Activated CD4-positive, alpha-beta T cell treated with anti-CD3 and anti-CD28 coated beads, Interleukin-2, amount 50 U/mL, for 48 hours (primary cell): ENCODE measurements at places on chromosomes 3 and 15.

DNA sequence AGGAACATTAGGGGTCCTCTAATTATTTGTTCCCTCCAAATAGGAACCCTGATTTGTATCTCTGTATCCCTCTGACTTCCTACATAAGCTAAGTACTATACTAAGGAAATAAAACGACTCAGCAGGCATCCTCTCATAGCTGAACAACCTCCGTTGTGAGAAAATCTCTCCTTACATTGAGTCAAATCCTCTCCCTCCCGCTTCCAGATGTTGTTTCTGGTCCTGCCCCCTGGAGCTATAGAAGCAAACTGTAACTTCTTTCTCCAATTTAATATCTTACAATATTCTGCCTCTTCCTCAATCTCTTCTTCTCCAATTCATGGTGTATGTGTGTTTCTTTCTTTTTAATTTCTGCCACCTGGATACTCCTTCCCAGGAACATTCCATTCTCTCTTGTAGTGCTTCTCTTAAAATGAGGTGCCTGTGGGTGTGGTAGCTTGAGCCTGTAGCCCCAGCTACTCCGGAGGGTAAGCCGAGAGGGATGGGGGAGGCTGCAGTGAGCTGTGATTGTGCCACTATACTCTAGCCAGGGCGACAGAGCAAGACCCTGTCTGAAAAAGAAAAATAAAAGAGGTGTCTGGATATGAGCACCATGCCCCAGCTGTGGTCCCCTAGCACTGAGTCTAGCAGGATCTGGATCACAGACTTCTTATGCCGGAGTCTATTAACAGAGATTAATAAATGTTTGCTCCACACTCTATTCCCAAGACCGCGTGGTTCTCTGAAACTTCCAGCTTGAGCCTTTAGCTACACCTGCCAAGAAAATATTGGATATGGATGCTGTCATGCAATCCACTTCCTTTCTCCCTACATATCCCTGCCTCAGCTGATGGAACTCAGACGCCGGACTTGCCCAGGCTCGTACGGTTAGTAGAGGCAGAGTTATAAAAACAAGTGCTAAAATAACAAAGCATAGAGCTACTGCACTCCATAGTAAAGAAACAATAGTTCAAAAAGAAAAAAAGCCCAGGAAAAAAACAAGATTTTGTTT lies 42.9 kb upstream of the NEO1 start:
- DNase-seq = no peak

DNA sequence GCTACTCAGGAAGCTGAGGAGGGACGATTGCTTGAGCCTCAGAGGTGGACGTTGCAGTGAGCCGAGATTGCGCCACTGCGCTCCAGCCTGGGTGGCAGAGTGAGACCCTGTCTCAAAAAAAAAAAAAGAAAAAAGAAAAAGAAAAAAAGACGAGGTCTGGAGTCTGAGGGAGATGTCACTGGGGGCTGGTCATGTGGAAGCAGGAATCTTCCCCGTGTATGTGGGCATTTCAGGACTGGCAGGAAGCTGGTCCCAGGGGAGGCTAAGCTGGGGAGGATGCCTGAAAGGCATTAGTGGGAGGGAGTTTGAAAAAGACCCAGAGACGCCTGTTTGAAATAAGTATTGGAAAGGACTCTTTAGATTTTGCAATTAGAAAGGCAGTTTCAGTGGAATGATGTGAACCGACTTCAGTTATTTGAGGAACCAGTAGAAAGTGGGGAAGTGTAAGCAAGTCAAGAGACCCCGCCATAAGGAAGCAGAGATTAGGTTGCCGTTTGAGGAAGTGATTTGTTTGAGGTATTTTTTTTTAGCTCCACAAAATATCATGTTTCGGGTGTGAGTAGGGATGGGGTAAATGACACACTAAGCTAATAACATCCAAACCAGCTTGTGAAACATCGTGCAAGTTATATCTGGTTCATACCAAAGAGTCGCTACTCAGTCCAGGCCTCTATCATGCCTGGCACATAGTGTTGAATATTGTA lies 55.5 kb downstream of the ST6GAL1 start:
- DNase-seq = no peak

GRCh38 chr3:4750306-4750968 lies 228.8 kb upstream of the BHLHE40 start:
- DNase-seq = no peak

DNA sequence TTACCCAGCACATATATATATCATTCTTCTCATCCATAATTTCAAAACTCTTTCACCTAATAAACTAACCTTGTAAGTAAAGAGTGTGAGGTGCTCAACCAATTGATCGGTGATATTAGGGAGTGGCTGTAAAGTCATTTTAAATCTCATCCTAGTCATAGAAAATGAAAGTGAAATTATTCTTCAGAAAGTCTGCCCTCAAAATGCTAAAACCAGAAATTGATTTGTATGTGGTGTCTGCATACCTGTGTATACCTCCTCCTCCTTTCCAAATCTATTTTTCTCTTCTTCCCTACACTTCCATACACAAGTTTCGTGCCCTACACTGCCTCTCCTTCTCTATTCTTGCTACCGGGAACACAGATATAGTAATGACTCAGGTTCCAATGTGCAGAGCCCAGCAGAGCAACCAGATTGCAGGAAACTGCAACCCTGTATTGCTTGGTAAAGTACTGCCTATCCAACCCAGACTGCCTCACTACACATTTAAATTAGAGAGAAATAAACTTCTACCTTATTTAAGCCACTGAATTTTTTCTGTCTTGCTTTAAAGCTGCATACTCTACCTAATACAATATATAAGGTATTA lies 7.4 kb upstream of the TBC1D5 start:
- no peak for DNase-seq

GRCh38 chr3:136664771-136665170 lies 87.4 kb downstream of the STAG1 start:
- DNase-seq = no peak

DNA sequence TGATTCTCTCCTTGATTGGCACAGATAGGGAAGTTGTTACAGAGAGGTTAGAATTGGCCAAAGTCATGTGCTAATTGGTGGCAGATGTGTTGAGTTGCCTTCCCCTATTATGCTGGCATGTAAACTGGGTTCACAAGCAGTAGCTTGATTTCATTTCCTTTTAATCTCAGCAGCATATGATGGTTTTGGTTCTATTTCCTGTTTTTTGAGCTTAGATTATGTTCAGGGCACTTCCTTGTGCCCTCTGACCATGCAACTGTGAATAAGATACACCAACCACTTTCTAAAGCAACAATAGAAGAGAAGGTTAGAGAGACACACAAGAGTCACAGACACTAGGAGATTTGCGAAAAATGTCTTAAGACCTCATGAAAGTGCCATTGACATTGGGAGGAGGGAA lies 16.5 kb downstream of the HPS3 start:
- DNase-seq = no peak

DNA sequence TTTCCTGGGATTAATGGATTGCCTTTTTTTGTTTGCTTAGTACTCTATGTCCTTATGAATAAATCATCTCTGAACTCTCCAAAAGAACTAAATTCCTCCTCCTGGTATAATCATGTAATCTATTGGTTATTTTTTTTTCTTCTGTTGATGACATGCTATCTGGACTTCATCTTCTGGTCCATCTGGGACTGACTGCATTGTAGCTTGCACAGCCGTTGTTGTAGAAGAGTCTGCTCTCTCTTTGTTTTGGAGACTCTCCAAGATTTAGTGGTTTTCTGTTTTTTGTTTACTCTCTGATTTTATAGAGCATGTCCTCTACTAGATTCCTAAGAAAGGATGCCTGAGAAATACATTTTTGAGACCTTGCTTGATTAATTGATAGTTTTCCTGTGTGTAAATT lies 19.1 kb downstream of the IREB2 start:
- DNase-seq = no peak

DNA sequence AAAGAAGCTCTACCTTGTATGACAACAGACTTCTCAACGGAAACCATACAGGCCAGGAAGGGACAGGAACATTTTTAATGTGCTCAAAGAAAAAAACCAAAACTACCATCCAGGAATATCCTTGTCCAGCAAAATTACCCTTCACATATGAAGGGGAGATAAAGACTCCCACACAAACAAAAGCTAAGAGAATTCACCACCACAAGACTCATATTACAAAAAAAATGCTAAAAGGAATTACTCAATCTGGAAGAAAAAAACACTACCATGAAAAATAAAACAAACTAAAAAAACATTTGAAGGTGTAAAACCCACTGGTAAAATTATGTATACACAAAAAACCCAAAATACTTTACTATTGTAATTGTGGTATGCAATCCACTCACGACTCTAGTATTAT lies 57.2 kb downstream of the DLG1 start:
- no peak for DNase-seq

DNA sequence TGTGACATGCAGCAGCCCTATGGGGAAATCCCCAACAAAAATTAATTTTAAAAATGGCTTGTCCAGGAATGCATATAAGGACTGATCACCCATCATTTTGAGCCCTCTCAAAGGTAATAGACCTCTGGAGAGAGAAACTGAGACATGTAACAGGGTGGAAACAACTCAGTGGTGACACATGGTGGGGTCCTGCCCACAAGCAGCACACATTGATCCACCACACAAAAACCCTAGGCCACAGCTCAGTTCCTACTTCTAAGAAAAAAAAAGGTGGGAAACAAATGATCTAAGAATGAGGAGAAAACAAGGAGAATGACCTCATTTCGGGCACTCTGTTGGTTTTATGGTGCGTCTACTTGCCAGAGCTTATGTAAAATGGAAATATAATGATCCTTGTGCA lies 1.9 kb upstream of the SLC41A3 start:
- DNase-seq = peak; percentile 32

DNA sequence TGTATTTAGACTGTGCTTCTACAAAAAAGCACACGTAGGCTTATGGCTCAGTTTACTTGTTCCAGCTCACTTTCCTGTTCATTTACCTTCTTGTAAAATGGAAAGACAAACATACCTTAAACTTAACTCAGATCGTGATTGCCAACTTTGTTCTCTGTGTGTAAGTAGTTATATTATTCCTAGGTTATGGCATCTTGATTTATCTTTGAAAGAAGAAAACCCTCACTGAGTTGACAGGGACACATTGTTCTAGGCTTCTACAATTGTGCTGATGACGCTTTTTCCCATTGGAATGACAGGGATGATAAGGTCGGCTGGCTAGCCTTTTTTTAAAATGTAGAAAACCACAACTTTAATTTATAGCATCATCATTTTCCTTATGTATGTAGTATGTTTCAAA lies 140.7 kb downstream of the IGF1R start:
- no peak for DNase-seq

DNA sequence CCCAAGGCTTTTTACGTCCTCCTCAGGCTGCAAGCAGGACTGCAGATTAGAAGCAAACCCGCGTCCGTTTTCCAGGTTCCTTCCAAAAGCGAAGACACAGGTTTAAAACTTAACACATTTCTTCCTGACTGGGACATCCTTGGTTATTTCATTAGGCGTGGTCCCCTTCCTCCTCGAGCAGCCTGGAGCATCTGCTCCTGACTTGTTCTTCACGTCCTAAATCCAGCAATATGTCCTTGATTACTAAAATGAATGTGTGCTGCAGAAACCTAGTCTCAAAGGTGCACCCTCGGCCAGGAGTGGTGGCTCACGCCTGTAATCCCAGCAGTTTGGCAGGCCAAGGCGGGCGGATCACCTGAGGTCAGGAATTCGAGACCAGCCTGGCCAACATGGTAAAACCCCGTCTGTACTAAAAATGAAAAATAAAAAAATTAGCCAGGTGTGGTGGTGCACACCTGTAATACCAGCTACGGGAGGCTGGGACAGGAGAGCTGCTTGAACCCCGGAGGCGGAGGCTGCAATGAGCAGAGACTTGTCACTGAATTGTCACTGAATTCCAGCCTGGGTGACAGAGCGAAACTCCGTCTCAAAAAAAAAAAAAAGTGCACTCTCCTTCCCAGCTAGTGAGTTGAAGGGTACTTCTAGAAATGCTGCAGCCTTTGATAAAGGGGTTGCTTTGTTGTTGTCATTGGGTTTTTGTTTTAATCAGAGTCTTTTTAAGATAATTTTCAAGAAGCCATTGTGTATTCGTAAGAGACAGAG lies 842 bp upstream of the LRIG1 start:
- DNase-seq = no peak

GRCh38 chr3:116388867-116389385 lies 56.4 kb downstream of the LSAMP start:
- no peak for DNase-seq

GRCh38 chr3:25384471-25384870 lies 43.6 kb upstream of the RARB start:
- no peak for DNase-seq

- DNase-seq = peak; percentile 31
Observed at GRCh38 chr3:138950006-138950644, 3.1 kb downstream of the FOXL2NB start.

- no peak for DNase-seq
Observed at GRCh38 chr3:190581041-190581541, 67.2 kb downstream of the IL1RAP start.

DNA sequence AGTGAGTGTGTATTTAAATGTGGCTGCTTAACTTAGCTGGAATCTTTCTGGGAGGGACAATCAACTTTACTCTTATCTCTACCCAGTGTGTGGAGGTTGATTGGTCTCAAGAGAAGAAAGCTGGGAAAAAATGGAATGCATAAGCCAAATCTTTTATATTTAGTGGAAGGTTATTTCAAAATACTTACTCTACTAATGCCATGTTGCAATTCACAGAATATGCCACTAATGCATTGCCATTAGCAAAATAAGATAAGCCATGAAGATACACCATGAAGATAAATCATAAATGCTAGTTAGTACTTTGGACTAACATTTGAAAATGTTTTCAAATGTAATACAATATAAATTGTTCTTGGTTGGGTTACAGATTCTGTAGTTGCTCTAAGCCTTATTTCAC lies 155.1 kb upstream of the LRRFIP2 start:
- no peak for DNase-seq

- no peak for DNase-seq
Observed at GRCh38 chr3:195095035-195095703, 175.8 kb downstream of the XXYLT1 start.

GRCh38 chr15:71782422-71783165 lies 27.8 kb upstream of the NR2E3 start:
- DNase-seq = no peak

- DNase-seq = no peak
Observed at GRCh38 chr3:56205406-56205805, 262.9 kb downstream of the ERC2 start.

DNA sequence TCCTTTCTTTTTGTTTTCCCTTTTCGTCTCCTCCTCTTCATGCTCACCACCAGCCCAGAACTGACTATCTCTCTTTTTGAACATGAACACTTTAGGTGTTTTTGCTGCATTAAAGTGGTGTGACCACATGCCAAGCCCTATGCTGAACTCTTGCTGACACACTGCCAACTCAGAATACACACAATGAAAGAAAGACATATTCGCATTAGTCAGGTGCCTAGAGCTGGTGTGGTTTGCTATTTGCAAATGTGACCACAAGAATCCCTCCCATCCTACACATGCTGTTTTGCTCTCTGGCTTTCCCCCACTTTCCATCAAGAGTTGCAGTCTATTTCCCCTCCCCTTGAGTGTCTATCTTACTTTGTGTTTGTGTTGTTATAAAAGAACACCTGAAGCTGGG lies 967.8 kb upstream of the CFAP20DC start:
- peak; percentile 31 for DNase-seq

- no peak for DNase-seq
Observed at GRCh38 chr3:136343446-136343845, 93.3 kb downstream of the PCCB start.

- DNase-seq = no peak
Observed at GRCh38 chr3:2771193-2771592, 339.0 kb downstream of the IL5RA start.
